Chondrocyte (in vitro differentiated cells): ENCODE measurements at places on chromosomes 2 and 18. TPM values are rescaled to one million over a fixed set of nuclear protein-coding genes. Genes with fewer than 3 reads are reported as not detected.

GRCh38 chr2:27922842-27923241, 32.3 kb downstream of the BABAM2 start:
- no peak for DNase-seq

DNA sequence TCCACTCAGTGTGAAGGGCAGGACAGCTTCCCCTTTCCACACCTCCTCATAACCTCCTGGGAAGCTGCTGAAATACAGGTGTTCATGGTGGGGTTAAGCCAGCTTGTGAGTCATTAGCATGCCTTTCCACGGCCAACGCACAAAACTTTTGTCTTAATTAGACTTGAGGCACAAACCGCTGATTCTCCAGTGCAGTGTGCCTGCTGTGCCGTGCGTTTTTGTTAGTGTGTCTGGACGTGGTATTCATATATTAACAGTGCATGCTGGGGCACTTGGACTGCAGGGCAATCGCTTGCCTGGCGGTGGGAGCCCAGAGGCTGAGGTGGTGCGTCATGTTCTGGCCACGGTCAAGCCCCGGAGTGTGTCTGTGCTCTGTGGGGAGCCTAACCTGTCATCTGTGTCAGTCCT, 156.2 kb downstream of the SH3RF3 start:
- no peak for DNase-seq

Gene VAMP8
- 1.6 to 2.4 TPM (median 2.1 TPM) in 3 replicates for total RNA-seq

Gene PAX3
- total RNA-seq, result 1.4 to 4.7 TPM (median 4.1 TPM) in 3 replicates

DNA sequence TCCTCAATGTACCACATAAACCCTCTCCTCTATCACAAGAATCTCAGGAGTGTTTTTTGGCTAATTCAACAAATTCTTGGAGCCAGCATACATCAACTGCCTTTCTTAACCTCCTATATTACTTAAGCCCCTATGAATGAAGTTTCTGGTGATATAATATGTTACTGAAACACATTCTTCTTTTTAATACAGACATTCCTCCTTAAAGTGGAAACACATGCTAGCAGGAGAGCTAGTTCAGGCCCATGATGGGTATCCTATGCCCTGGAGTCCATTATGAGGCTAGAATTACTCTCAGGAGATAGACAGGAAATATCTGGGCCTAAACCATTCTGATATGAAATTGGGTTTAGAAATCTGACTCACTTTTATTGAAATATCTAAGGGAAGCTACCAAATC, 26.6 kb upstream of the RMDN2 start:
- no peak for DNase-seq

GRCh38 chr2:151198645-151199044, 63.0 kb downstream of the RBM43 start:
- no peak for DNase-seq

- DNase-seq, result no peak
These were observed 19.5 kb upstream of the REG3A start for GRCh38 chr2:79179036-79179435.

DNA sequence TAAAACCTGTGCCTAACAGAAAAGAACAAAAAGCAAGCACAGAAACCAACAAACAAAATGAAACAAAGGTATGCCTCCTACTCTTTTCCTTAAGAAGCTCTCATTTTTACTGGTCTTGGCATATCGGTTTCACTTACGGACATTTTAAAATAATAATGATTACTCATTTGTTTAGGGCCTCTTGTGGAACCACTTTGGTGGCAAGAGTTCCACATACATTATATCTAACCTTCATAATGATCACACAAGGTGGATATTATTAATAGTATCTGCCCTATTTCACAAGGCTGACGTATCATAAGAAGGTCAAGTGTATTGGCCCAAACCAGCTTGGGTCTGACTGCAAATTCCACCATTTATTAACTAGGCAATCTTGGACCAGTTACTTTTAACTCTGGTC, 304.7 kb downstream of the TCF4 start:
- DNase-seq, result no peak

DNA sequence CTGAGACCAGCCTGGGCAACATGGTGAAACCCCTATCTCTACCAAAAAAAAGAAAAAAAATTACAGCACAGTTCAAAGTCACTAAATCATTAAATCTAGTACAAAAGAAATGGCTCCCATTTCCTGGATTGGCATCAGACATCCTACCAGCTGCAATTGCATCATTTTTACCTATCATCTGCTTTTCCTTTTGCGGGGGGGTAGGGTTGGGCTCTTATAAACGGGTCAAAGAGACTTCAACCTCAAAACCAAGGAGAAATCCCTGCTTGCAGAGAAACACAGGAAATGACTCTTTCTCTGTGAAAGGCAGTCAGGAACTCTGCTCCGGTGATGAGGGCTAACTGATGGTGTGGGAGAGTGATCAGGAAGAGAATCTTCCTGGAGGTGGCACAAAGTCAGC, 45.3 kb upstream of the RFX8 start:
- DNase-seq, result no peak

Gene DSC3
- total RNA-seq, result 1.7 to 4.1 TPM (median 3.2 TPM) in 3 replicates

Gene DSG1
- not detected in 3 replicates for total RNA-seq

Gene CIB4
- total RNA-seq, result not detected in 3 replicates

DNA sequence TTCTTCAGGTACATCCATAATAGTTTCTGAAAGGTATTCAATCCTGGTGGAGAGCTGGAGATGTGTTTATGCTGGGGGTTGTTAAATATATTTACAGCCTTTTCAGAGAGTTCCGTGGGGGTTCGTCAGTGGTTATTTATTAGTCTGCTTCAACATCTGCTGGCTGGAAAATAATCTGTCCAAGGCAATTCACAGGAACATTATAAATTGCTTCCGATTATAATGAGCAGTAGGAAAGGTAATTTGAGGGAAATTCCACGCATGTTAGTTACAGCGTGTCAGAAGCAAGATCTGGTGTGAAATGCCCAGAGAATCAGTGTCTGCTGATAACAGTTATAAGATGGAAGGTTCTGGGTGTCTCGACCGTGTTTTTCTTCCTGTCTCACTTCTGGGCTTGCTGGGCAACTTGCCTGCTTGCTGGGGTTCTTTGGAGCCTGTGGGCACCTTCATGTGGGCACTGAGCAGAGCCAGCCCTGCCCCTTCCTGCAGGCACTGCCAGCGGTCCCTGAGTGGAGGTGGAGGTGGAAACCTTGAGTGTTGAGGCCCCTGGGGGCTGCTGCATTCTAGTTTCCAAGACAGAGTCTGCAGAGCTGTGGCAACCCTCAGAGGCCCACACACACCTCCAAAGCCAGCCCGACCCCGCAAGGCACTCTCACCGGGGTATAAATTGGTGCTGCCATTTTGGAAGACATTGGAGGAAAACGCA, 185.7 kb downstream of the FAM210A start:
- no peak for DNase-seq

DNA sequence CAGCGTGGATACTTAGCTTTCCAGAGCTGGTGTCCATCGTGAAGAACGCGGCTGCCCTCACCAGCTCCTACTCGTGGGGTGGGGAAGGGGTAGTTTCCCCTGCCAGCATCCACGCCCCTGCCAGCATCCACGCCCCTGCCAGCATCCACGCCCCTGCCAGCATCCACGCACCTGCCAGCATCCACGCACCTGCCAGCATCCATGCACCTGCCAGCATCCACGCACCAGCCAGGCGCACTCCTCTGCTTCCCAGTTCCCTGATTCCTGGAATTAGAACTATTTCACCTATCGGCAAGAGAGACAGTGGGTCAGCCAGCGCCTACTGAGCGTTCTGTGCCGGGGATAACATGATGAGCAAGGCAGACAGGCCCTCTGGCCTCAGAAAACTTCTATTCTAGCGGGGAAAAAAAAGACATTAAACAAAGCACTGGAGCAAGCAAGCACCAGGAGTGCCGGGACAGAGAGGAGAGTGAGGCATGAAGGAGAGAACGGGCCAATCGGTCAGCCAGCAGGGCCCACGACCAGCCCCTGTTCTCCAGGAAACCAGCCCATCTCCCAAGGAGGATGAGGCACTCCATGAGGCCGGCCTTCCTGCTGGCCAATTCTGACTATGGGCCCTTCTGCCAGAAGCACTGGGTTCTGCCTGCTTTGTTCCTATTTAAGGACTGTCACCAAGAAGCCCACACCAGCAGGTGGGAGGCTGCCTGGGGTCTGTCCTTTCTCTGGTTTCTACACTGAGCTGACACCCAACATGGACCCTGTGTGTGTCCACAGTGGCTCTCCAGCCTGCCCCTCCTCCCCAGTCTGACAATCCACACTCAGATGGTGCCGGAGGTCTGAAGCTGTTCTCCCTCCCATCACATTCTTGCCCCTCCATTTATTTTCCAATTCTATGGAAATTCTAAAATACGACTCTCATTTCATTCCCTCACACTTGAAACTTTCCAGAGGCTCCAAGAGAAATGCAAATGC, 78.4 kb upstream of the SALL3 start:
- DNase-seq, result no peak

Gene MOCOS
- total RNA-seq, result 6.7 to 15.7 TPM (median 13.2 TPM) in 3 replicates

GRCh38 chr2:83990636-83991035, 468.4 kb downstream of the SUCLG1 start:
- no peak for DNase-seq

Gene NCK2
- 28.6 to 55.5 TPM (median 55.2 TPM) in 3 replicates for total RNA-seq

Gene CCDC148
- 0.52 to 1.5 TPM (median 1.4 TPM) in 3 replicates for total RNA-seq
